ENCODE measurements at places on chromosomes 1 and 21.

GRCh38 chr1:76901158-76901767, 34.0 kb downstream of the ST6GALNAC5 start:
- DNase-seq, result no peak

DNA sequence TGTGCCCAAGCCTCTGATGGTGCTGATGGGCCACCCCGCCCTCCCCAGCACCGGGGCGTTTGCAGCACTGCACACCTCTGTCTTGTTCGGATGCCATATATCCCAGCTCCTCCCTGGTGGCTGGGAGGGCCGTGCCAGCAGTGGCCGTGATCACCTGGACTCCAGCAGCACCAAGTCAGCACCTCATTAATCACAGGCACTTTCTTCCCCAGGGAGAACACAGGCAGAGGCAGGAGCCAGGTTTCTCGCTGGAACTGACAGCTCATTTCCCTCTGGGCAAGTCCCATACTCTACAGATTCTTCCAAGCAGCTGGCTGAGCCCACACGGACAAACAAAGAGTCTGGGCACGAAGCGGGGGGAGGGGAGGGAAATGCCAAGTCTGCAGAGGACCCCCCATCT, 141.7 kb upstream of the EDN2 start:
- DNase-seq, result no peak

- no peak for DNase-seq
Observed at GRCh38 chr1:229347528-229347927, 4.7 kb upstream of the CCSAP start.

- no peak for DNase-seq
Observed at GRCh38 chr1:57157818-57158603, 192.2 kb upstream of the C8B start.

DNA sequence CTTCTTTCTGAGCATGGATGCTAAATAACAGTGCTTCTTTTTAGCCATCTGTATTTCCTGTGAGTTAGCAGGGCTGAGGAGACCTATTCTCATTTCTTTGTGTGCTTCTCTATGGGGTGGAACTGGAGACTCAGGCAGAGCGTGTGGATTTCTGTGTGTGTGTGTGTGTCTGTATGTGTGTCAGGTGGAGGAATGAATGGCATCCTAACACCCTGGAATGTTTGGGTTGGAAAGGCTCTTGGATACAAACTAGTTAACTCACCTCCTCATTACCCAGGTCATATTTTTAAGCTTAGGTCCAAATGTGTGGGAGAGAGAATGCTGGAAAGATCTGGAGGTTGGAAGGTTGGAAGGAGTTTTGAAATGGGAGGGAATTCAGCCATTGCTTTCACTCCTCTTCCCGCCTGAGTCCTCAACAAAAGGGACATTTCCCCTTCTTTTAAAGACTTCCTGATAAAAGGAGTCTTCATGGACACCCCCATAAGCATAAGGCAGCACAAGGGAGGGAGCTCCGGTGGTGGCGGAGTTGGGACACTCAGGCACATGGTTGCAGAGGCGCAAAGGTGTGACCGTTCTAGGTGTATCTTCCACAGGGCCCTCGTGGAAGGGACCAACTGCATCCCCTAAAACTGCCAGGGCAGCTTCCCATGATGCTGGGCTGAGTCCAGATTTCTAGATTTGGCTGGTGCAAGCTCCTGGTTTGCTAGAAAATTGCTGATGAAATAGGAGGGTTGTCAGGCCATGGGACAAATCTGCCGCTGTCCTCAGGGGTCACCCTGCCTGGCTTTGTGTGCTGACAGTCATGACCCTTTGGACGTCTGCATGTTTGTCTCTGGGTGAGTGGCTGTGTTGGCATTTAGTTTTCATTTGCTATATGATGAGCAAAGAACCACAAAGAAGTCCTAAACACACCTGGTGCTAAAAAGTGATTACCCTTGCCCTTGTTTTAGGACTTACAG, 37.6 kb downstream of the MTARC1 start:
- no peak for DNase-seq

- no peak for DNase-seq
Observed at GRCh38 chr1:226051365-226051764, 11.2 kb upstream of the H3-3A start.

GRCh38 chr21:36697060-36697850, 1.7 kb upstream of the SIM2 start:
- DNase-seq, result no peak

- DNase-seq, result no peak
Observed at GRCh38 chr1:119920104-119920968, 24.0 kb upstream of the ADAM30 start.
